Vagina (tissue), 2 donors: ENCODE measurements at places on chromosomes 7 and 10.

DNA sequence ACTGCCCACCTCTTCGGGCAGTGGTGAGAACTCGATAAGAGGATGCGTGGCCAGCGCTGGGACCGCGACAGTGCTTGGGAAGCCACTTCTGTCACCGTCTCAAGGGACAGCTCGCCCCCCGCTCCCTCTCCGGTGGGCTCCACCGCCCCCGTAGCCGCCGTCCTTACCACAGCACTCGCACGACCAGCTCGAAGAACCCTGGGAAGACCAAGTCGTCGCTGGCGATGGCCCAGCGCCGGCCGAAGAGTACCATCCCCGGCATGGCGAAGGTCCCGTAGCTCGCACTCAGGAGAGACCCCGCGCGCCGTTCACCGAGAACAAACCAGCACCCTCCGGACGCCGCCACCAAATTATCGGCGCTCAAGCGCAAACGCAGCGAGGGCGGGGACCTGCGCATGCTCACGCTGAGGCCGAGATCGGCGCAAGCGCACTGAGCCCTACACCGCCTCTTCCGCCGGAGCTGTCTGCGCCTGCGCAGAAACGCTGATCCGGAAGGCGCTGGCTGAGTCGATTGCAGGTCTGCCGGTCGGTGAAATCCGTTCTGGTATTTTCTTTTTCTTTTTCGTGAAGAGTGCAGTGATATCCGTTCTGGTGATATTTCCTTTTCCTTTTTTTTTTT, at the start of gene DAGLB:
TSS of gene DAGLB (minus strand) at position 374 of the 619 bp plus-strand sequence. CDS start at position 262, 112 bp downstream.
- no peak for DNase-seq

- no peak for DNase-seq
Measured at GRCh38 chr10:110513949-110514348, 16.2 kb downstream of the DUSP5 start.

DNA sequence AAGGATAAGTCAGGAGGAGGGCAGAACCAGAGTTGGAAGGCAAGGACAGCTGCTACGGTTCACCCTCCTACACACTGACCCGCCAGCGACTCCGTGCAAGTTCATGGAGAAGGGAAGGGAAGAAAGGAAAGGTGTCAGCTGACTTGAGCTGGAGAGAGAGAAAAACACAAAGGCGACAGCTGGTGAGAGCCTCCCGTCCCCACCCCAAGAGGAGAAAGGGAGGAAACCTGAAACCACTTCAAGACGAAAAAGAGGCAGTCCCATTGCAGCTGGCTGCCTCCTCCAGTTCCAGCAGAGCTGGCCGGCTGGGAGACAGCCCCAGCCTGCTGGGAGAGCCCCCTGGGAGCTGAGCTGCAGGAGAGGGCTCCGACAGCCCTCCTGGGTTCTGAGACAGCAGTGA, 75.2 kb downstream of the PARD3 start:
- DNase-seq: peak; percentile 91

GRCh38 chr10:100728928-100729861, 16.2 kb upstream of the PAX2 start:
- no peak for DNase-seq

DNA sequence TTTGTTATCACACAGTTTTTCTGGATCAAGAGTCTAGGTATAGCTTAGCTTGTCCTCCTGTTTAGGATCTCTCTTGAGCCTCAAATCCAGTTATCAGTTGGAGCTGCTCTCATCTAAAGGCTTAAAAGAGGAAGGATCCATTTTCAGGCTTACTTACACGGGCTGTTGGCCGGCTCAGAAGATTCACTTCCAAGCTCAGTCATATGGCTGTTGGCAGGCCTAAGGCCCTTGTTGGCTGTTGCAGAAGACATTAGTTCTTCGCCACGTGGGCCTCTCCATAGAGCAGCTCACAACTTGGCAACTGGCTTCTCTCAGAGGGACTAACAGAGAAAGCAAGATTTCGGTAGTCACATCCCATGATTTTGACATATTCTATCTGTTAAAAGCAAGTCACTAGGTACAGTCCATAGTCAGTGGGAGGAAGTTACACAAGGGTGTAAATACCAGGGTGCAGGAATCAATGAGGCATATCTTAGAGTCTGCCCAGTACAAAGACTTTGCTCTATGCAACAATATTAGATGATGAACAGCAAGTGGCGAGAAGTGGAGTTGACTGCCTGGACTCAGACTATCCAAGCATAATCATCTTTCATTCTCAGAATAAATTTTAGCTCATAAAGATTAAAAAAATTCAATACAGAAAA, 280.1 kb upstream of the MBL2 start:
- DNase-seq: no peak

GRCh38 chr7:34042406-34042805, 137.1 kb downstream of the BMPER start:
- DNase-seq: no peak

DNA sequence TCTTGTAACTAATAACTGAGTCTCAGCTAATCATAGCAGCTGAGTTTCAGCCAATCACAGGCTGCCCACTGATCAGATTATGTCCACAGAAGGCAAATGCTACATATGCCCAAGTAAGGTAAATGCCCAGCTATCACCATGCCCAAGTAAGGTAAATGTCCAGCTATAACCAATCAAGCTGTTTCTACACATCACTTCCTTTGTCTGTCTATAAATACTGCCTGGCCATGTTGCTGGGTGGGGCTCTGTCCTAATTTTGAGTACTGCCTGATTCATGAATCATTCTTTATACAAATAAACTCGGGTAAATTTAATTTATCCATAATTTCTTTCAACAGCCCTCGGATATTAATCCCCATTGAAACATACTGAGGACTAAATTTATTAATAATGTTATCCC, 312.4 kb downstream of the CACNA2D1 start:
- DNase-seq: no peak

GRCh38 chr7:47536661-47537611, 45.0 kb downstream of the TNS3 start:
- no peak for DNase-seq

DNA sequence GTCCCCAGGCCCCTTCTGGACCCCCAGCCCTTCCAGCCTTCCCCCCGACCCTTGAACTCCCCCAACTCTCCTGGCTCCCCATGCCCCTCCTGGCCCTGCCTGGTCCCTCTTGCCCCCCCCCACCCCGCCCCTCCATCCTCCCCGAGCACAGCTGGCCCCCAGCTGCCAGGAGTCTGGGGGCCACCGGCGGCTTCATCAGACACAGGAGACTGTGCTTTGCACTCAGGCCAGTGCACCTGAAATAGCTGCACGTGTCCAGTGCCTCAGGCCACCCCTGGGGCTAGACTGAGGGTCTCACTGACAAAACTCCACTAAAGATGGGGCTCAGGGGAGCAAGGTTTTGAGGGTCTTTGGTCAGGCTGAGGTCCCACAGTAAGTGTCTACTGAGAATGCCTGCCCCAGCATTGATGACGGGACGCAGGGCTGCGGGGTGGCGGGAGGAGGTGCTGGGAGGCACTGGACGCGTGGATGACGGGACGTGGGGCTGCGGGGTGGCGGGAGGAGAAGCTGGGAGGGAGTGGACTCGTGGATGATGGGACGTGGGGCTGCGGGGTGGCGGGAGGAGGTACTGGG, 6.5 kb downstream of the FOXL3 start:
- DNase-seq: no peak

DNA sequence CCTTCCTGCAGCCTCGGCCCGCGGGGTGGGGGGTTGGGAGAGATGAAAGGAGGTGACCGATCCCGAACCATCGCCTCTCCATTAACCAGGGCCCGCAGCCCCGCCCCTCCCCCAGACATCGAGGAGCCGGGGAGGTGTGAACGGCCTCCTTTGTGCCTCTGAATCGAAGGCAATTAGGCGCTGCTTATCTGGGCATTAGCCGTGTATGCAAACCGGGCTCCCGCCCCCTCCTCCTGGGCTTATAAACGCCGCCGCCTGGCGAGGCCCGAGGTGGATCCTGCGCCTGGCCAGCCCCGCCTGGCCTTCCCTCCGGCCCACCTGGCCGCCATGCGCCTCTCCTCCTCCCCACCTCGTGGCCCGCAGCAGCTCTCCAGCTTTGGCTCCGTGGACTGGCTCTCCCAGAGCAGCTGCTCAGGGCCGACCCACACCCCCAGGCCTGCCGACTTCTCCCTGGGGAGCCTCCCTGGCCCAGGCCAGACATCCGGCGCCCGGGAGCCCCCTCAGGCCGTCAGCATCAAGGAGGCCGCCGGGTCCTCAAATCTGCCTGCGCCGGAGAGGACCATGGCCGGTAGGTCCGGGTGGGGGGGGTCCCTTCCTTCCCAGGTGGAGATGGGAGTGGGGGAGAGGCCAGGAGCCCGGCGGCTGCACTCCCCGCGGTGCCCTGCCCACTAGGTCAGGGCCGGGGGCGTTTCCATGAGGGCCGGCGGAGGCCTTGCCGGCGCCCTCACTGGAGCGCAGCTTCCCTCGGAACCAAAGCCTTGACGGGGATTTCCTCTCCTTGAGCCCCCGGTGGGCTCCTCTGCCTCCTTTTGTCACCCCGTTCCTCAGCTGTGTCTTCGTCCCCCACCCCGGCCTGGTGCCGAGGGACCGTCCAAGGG, at the start of gene VENTX:
TSS of gene VENTX (plus strand) at position 268 of the 878 bp plus-strand sequence. CDS start at position 328, 60 bp downstream.
- DNase-seq: no peak

- no peak for DNase-seq
Measured at GRCh38 chr10:4561296-4561695, 264.7 kb upstream of the AKR1E2 start.

DNA sequence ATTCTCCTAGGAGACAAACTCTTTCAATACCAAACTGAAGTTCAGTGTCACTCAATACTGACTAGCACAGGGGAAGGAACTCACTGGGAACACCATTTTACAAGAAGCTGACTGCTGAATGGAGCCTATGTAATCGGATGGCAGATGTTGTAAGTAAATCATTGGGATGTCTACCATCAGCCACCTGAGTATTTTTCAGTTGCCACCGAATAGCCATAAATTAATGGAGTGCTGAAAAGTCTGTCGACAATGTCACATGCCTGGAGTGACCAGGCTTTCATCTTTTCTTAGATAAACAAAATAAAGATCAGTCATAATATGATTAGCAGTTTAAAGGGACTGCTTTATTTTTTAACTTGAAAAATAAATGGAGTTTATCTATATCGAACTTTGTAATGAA, 145.9 kb upstream of the SEMA3E start:
- DNase-seq: no peak

DNA sequence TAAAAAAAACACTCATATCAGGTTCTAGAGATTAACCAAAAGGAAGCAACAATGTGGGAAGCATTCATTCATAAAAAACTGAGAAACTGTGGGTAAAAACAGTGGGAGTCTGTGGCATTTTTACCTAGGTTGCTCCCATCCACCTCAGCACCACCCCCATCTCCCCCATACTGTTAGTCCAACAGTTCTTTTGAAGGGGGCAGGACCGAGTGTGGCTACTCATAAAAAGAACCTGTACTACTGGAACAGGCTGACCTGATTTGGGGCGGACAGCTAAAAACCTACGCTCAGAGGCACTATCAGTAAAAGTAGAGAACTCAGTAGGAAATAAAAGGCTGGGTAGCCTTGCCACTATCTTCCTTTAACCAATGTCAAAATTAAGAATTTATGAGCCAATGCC, 84.5 kb downstream of the DPY19L1 start:
- DNase-seq: no peak

- DNase-seq: no peak
Measured at GRCh38 chr10:110088367-110089104, 80.8 kb downstream of the ADD3 start.

GRCh38 chr10:95445837-95446486, 115.2 kb downstream of the SORBS1 start:
- DNase-seq: no peak

DNA sequence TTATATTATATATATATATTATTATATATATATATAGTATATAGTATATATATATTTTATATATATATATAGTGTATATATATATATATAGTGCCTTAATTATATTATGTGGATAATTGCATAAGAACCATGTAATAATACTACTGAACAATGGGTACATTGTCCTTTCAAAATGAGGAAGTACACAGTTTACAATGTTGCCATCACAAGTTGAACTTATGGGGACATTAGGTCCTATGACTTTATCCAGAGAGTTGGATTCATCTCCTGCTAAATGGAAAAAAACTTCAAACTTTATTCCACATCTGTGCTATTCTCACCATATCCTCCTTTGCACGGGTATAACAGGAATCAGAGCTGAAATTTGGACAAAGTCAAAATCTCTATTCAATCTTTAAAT, 105.0 kb upstream of the AGR3 start:
- DNase-seq: no peak

DNA sequence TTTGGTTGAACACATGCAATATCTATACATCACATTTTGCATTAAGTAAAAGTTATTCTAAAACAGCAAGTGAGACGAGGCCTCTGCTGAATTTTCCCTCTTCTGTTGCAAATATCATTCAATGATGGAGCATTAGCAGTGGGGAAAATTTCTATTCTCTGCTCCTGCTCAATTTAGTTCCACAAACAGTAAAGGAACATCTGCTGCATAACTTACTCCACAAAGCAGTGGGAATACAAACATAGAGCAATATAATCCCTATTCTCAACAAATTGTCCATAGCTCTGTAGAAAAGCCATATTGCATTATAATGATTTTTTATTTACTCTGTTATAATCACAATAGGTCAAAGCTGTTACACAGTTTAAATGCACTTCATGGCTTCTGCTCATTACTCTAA, 5.9 kb downstream of the AGR3 start:
- no peak for DNase-seq

DNA sequence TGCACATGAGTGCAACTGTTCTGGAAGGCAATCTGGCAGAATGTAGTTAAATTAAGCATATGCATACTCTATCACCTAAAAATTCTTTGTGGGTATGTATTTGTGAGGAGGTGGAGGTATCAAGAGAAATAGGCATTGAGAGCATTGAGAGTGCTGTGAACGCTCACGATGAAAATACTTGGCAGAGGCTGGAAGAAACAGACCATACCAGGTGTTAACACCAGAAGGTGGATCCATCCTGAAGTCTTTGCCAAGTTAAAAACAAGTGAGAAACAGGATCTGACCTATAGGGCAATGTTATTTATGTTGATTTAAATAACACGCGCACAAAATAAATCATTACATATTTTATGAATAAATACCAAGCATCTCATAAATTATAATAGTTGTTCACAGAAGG, 311.6 kb downstream of the PCLO start:
- DNase-seq: no peak

DNA sequence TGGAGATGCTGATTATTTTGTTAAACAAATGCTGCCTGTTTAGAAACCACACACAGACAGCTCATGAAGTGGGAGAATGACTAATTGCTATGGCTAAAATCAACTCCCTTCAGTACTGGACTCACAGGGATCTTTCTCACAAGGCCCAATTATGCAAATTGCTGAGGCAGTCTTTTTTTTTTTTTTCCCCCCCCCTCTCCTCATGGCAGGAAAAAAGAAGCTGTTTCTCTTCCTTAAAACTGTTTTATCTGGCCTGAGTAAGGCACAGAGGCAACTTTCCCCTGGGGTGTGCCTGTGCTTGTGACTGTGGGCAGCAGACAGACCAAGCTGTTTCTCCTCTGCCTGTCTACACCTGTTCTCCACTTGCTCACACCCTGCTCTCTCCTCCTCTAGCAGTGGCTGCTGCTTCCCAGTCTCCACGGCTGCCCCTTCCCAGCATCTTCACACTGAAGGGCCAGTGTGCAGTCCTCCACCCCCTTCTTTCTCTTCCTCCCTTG, 65.4 kb upstream of the STEAP1B start:
- DNase-seq: no peak

DNA sequence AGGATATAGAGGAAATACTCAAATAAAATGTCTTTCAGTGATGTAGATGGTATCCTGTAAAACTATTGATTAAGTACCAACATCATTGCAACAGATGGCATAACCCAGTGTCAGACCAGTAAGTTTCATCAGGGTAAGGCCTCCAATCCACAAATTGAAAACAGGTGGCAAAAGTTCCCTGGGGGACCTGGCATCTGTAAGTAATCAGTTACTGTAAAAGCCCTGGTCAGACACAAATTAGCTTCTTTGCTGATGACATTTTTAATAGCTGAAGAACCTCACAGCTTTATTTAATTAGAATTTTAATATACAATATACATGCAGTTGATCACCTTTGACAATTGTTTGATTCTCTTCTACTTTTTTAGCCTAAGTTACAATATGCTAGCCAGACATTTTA, 152.5 kb downstream of the PLXDC2 start:
- DNase-seq: no peak
